ENCODE measurements at places on chromosomes 12 and 14. TPM values are rescaled to one million over a fixed set of nuclear protein-coding genes. Genes with fewer than 3 reads are reported as not detected.

GRCh38 chr12:116352315-116352835 lies 74.9 kb upstream of the MED13L start:
- H3K27ac ChIP-seq = no peak overlapping the region
- no peak for DNase-seq
- H3K4me1 ChIP-seq = no peaks in the 10 kb centered on the region
- no peaks in the 10 kb centered on the region for H3K36me3 ChIP-seq

- H3K4me3 ChIP-seq = peak within 1 kb of the TSS; percentile 78
- no peaks in the 10 kb centered on the region for H3K27me3 ChIP-seq
- H3K4me1 ChIP-seq = peaks cover 34% of the 10 kb centered on the region
- peak; percentile 55 for DNase-seq
- H3K36me3 ChIP-seq = no peaks in the 10 kb centered on the region
These were observed at the start of the genes BBOF1 and ENTPD5 for GRCh38 chr14:74018586-74019407. Gene BBOF1, plus strand, starts transcription at chr14:74019349. Its CDS starts 130 bp downstream, at chr14:74019479. Gene ENTPD5, minus strand, starts transcription at chr14:74019288. Its CDS starts 31,186 bp downstream, at chr14:73988102.

Gene KRT72
- 0.17 TPM for total RNA-seq

DNA sequence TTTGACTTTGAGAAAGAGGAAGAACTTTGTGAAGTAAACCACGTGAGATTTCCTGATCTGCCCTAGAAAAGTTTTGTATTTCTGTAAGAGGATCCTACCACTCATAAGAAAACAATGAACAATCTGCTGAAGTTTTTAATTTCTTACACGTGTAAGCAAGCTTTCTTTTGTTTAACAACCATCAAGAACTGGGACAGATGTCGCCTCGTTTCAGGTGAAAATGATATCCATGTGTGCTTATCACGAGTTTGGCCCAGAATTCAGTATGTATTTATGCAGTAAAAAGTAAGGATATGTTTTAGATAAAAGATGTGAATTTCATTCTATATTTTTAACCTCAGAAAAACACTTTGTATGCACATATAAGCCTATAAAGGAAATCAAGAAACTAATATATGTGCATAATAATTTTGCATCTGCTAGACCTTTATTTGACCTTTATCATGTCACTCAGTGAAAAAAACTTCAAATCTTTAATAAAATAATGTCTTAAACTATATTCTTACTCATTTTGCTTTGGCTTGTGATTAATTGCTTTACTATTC lies 56.9 kb upstream of the DHRS4 start:
- DNase-seq = no peak
- no peaks in the 10 kb centered on the region for H3K36me3 ChIP-seq
- H3K4me3 ChIP-seq = no peak overlapping the region
- peaks cover 3% of the 10 kb centered on the region for H3K27me3 ChIP-seq
- H3K27ac ChIP-seq = no peak overlapping the region
- no peaks in the 10 kb centered on the region for H3K4me1 ChIP-seq

DNA sequence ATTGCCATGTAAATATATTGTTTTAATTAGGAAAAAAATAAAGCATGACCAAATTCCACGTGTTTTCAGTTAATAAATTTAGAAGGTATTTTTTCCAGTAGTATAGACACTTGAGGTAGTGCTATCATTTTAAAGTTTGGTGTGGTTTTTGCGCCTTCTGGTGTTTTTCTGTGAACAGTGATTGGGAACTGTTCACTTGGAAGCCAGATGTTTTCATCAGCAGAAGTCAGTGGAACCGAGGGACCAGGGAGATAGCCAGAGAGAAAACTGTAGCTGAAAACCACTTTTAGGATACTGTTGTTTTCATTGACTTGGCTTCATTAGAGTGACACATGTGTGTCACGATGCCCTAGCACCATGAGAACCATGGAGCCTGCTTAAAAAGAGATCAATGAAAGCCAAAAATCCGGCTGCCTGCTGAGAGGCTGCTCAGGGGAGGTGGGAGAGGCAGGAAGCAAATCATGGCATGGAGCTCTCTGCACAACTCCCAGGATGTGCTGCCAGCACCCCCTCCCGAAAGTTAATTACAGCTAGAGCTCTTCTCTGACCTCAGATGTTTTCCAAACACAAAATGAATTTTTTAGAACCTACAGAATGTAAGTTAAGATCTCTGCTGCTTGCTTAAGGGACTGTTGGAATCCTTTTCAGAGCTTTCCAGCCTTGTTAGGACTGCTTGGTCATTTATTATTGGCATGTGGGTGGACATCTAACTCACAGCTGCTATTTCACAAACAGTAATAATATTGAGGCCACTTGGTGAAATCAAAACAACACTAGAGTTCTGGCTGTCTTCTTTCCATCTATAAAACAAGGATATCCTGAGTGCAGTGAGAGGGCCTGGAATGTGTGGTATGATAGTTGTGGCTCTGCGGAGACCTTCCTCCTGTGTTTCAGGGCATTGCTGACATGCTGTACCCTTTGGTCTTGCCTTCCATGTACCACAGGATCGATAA lies 192.3 kb downstream of the ANO4 start:
- H3K27ac ChIP-seq = no peak overlapping the region
- no peaks in the 10 kb centered on the region for H3K36me3 ChIP-seq
- peaks cover 9% of the 10 kb centered on the region for H3K4me1 ChIP-seq

- H3K36me3 ChIP-seq = peaks cover 22% of the 10 kb centered on the region
- no peak overlapping the region for H3K27ac ChIP-seq
- no peaks in the 10 kb centered on the region for H3K4me1 ChIP-seq
- no peak overlapping the region for H3K4me3 ChIP-seq
- no peak for DNase-seq
These were observed 26.7 kb downstream of the GTF2A1 start for GRCh38 chr14:81193924-81194633.

Gene BBS10
- 27.1 TPM for total RNA-seq
